ENCODE measurements at places on chromosomes 6 and 20.

GRCh38 chr6:123118811-123119210, 122.8 kb downstream of the CLVS2 start:
- DNase-seq = no peak

DNA sequence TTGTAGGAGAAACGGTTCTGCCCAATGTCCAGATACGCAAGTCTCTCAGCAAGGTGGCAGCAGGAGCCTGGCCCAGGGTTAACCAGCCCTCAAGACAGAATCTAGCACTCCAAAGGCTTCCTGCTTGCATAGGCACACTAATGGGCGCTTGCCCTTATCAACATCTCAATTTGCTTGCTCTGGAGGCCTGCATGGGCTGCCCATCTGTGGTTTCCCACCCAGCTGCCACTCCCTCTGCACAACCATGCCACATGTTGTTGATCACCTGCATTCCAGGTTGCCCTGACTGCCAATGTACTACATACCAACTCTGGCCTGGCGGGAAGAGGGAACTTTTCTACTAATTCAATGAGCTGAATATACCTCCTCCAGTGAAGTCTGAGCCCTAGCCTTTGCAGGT, 74.6 kb downstream of the ATG5 start:
- DNase-seq = no peak

- DNase-seq = no peak
Observed at GRCh38 chr6:161207200-161207599, 66.7 kb downstream of the AGPAT4 start.

- DNase-seq = no peak
Observed at GRCh38 chr20:19074356-19074755, 138.1 kb upstream of the SLC24A3 start.

DNA sequence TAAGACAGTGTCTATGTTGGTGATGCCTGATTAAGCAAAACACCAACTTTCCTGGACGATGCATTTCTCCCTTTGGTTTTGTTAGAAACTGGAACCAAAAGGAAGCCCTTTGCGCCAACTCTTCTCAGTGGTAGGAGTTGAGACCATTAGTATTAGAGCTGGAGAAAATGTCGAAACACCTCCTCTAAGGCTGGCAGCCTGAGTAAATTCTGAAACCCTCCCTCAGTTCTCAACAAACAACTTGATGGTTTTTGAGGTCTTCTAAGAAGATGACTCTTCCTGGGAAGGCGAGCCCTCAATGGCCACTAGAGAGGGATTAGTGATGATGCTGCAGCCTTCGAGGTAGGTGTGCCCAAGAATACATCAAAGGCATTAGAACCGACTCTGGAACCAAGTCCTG, 78.4 kb upstream of the CCN6 start:
- DNase-seq = no peak

GRCh38 chr6:118565311-118565960, 17.3 kb downstream of the PLN start:
- no peak for DNase-seq

DNA sequence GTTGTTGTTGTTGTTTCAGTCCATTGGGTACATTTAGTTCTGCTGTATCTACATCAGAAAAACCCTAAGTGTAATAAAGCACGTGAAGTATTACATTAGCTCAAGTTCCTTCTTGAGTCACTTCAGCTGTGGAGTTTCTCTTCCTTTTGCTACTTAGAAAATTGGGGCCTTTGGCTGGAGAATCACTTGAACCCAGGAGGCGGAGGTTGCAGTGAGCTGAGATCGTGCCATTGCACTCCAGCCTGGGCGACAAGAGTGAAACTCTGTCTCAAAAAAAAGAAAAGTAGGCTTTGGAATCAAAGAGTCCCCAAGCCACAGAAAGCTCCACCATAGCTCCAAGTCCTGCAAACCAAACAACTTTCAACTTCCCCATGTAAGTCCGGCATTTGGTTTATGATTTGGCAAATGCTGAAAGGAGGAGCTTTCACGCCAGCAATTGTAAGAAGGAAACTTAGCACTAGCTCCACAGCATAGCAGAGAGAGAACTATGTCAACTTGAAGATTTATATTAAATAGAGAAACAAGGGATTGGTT, 56.5 kb upstream of the RNF144B start:
- DNase-seq = no peak

DNA sequence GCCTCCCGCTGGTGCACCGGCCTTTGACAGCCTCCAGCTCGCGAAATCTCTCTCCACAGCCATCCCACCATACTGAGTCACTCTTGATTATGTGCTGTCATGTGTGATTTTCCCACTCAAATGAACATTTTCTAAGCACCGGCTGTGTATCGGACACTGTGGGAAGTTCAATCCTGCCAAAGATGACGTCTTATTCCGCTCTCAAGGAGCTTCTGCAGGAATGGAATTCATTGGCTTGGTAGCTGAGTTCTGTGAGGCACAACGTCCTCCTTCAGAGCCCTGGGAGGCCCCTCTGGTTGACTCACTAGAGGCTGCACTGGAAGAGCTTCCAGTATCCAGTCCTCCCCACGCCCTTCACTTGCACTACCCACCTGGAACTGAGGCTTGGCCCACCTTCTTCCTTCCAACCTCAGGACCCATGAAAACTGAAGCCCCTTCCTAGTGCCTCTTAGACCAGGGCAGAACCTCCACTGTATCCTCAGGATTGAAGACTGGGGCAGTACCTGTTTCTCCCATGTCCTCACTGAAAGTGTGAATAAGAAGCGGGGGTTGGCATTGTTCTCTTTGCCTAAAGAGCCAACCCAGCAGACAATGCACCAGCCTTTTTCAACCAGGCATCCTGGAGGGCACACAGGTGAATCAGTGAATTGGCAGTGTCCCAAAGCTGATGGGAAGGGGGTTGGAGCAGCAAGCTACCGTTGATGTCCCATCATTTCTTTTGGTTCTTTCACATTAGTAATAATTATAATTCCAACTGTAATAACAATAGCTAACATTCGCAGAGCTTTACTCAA, 1.7 kb downstream of the UNC5CL start:
- DNase-seq = no peak

DNA sequence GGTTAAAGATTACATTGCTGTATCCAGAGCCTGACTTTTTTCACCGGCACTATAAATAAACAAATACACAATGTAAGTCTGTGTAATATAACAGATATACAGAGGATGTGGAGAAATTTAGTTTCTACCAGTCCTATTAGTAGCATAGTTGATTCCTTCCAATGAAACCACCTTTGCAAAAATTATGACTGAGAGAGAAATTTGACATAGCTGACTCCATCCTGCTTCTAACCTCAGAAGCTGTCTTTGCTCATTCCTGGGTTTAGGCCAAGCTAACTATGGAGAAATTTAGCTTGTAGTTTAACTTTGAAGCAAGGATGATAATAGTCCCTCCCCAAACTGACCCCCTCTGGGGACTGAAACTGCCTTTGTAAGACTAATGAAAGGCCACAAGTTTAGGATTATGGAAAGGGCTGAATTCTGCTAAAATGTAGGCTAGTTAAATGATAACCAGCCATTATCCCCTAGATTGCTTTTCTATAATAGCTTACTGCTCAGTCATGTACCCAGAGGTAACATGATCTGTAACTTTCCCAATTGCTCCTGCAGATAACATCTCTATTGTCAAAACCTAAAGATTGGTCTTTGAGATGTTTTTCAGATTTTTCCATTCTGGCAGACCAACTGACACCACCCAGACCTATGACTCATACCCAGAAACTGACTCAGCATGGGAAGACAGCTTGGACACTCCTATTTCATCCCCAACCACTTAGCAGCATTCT, 172.8 kb upstream of the ARG1 start:
- DNase-seq = no peak

DNA sequence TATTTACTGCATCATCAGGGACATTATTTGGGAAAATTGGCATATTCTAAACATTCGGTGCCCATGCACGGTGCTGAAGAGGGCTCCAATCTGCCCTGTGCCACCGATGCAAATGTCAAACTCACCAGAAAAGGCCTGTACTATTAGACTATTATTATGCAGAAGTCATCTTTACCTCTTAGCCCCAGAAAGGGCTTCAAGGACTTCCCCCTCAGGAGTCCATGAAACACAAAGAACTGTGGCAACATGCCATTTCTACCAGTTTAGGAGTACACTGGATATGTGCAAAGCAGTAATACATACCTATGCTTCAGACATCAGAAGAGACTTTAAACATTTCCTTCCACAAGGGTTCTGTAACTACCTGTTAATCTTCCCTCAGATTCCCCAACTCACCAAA, 8.6 kb downstream of the DIDO1 start:
- no peak for DNase-seq

DNA sequence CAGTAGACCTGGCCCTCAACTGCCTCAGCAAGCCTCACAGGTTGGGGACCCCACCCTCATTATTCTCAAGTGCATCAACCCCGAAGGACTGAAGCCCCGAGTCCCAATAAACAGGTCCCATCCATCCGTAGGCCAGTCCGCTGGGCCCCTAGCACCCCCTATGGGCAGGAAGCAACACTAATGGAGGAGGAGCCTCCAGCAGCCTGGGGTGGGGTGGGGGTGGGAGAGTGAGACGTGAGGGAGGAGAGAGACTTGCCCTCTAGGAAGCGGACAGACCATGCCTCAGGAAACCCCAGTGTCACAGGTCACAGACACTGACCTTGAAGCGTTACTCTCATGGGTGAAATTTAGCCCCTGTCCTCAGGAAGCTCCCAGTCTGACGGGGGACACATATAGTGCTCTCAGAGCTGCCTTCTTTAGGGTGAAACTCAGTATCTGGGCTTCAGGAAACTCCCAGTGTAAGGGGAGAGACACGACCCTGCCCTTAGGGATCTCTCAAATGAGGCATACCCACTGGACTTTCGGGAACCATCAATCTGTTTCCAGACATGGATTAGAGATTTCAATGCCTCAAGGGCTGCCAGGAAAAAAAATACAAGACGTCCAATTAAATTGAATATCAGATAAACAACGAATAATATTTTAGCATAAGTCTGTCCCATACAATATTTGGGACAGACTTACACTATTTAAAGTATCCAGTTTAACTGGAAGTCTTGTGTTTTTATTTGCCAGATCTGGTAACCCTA, 125.8 kb downstream of the MRPL14 start:
- no peak for DNase-seq

DNA sequence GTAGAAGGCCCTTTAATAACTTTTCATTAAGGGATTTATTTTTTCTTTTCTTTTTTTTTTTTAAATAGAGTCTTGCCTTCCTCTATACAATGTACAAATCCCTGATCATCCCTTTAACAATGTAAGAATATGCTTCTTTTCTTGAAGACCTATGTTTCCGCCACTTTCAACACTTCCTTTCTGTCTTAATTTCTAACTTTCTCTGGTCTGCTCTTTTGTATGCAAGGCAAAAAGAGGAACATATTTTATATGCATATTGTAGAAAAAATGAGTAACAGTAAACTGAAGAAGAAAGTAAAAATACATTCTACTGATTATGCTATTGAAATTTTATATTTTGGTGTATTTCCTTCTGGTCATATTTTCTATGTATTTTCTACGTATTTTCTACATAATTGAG, 484.7 kb downstream of the TFAP2B start:
- DNase-seq = no peak

DNA sequence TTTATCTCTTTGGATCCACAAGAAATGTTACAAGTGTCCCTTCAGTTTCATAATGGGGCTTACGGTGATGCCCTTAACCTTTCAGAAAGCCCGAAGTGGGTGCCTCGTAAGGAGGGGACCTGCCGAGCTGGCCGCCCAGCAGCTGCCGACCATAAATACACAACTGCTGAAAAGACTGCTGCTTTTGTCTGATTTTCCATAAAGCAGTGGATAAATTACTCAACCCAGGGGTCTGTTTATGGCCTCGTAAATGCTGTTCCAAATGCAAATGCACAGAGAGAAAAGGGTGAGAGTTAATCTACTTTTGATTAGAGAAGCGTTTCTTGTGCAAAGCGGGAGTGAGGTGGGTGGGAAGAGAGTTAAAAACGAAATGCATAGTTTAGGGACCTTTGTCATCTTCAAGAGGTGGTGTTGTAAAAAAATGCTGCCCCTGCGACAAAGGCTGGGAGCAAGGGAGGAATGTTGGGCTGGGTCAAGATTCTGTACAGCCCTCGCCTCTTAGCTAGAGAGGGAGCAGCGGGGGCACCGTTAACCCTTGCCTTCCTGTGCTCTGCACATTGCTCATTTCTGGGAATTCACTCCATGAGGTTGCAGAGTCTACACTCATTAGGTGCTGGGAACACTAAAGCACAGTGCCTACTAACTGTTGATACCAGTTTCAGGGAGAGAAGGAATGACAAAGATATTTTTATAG, 112.0 kb upstream of the MTHFD1L start:
- DNase-seq = no peak

DNA sequence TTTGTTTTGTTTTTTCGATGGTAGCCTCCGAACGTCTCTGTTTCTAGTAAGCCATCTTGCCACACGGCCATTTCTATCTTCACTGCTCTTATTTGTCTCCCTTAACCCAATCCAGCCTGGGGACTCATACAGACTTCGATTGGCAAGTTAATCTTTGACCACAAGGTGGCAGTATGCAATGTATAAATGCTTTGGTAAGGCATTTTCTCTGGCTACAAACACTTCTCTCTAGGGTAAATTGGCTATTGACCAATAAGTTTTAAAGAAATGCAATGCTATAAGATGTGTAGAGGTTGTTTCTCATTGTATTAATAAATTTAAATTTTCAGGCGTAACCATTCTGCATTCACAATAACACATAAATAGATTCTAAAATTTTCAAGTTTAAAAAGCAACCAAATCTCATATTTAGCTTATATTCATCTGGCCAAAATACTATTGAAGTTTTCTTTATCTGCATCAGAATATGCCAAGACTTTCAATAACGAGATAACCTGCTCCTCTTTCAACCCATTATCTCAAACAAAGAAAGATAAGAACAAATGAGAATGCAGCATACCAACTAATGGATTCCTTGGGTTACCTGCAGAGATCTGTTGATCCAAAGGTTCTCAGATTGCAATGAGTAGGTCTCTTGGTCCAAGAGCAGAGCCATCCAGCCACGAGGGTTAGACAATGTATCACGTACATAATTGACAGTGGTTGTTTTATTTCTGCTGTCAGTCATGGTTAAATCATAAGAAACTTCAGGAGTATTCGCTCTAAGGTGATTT, 231.9 kb downstream of the PKHD1 start:
- DNase-seq = no peak

DNA sequence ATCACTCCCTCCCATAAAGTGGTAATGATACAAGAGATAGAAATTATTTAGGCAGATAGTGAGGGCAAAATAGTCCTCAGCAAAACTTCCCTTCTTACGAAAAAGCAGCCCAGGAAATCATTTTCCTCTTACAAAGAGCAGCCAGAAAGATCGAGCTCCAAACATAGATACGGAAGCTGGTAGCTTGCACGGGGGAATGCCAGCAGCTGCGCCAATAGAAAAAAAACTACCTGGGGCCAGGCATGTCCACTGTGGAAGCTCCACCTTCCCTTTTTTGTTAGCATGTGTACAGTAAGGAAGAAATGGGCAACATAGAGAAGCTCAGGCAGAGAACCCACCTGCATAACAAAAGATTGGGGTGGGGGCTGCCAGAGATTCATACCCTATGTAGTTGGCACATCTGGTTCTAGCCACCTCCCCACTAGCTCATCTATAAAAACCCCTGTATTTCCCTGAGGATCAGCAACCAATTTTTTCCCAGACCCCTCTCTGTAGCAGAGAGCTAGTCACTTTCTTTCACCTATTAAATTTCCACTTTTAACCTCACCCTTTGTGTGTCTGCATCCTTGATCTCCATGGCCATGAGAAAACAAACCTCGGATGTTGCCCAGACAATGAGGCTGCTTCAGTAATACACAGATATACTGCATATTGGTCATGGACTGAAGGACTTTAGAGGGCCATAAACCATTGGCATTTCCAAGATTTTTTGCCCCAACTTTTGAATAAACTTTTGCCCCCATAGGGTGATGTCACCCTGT, 52.1 kb downstream of the SOD2 start:
- DNase-seq = no peak
